ENCODE measurements at places on chromosomes 1 and 21.

DNA sequence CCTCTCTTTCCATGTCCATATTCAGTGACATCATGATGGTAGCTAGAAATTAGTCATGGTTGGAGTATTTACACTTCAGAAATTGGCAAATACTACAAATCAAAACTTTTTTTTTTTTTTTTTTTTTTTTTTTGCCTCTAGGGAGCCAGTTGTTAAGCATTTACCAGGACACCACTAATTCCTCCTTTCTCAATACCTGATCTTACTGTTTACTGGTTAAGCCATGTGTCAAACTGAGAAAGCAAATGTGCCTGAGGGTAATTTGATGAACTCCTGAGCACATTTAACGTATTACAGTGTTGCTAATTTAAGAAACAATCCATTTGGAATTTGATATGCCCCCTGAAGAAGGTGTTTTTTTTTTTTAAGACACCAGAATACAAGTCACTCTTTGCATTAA lies 94.4 kb downstream of the DNM3 start:
- DNase-seq, result no peak

DNA sequence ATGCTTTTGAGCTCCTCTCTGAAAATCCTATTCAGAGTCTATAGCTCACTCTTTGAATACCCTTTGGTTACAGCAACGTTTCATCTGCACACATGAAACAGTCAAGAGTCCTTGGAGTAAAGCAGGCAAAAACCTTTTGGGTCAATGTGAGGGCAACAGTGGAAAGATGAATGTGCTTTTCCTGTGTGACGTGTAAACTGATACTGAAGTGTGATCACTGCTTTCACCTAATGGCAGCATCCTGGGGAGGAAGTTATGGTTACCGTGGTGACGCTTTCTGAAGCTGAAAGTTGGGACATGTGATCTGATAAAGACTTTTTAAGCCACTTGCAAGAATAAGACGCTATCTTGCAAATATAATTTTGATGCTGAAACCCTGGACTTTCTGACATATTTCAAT lies 160.0 kb downstream of the SEC16B start:
- no peak for DNase-seq

DNA sequence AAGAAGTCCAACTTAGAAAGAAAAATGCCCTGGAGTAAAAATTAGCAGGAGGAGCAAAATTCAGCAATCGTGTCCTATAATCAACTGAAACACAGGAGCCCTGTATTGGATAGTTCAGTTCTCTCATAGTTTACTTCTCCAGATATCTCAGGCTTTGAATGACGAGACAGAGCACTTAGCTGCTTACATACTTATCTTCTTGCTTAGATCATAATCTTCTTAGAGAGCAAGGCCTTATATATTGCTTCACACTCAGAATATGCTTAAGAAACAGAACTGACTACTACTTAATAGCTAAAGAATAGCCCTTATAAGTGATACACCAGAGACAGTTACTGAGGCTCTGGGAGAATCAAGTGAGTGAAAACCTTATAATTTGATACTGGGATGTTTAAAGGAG lies 38.9 kb downstream of the TOR3A start:
- DNase-seq, result no peak

- peak; percentile 81 for DNase-seq
These were observed 276.2 kb downstream of the CACNA1E start for GRCh38 chr1:181759481-181759880.

Measured in D341Med (cell line).